ENCODE measurements at places on chromosomes 11 and 22.

DNA sequence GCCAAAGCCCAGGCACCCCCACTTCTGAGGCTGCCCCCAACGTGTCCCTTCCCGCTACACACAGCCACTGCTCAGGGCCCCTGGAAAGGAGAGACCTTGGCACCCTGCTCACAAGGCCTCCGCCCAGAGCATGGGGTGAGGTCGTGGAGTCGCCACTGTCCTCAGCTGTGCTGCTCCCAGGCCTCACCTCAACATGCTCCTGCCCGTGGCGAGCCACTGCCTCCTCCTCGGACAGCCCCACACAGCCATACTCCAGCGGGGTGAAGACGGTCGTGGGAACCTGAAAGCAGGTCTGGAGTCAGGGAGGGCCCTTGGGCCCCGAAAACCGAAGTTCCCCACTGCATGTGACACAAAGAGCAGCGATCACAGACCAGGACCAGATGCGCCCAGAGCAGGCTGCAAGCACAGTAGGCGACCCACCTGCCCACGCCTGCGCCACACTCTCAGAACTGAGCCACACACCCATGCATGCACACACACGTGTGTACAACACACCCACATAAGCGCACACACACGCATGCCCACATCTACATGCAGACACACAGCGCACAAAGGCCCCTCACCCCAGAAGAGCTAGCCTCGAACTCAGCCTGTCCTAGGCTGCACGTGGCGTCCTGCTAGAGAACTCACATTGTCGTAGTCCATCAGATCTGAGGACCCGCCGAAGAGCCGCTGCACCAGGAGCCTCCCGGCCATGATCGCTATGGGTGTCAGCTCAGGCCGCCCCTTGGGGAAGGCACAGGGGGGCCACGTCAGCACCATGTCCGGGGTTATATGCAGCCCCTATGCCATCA lies 25.5 kb upstream of the GNB1L start:
- no peak for DNase-seq

DNA sequence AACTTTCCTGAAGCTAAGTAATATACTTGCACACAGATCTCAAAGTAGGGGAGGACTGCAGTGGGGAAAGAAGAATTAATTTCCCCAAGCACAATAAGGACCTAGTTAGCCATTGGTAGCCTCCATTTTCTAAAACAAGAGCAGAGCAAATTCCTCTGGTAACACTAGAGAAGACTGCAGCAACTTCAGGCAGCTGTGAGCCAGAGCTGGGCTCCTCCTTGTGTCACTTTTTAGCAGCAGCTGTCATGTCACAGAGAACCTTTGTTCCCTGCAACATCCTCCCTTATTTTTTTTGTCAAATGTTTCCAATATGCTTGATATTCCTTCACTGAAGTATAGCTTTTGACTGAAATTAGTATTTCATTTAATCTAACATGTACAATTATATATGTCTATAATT lies 54.4 kb downstream of the RRAS2 start:
- DNase-seq = no peak

DNA sequence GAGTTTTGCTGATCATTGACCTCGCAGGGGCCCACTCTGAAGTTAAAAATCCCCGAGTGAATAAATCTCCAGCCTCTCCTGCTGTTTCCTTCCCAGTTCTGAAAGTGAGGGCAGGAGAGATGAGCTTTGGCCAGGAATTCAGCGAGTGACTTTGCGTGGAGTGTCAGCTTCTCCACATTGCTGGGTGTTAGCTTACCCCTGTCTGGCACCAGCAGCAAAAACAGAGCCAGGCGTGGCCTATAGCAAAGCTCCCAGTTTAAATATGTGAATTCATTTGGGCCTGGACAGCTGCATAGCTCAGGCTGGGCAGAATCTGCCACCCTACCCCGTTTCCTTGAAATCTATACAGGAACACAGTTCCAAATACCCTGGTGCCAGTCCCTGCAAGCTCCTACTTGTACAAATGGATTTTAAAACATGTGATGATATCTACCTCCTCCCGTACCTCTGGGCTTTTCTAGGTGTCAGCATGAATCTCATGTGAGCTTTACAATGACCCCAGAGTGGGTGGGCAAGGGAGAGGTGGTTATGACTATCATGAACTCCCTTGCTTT lies 25.6 kb downstream of the TIMP3 start:
- DNase-seq = no peak

DNA sequence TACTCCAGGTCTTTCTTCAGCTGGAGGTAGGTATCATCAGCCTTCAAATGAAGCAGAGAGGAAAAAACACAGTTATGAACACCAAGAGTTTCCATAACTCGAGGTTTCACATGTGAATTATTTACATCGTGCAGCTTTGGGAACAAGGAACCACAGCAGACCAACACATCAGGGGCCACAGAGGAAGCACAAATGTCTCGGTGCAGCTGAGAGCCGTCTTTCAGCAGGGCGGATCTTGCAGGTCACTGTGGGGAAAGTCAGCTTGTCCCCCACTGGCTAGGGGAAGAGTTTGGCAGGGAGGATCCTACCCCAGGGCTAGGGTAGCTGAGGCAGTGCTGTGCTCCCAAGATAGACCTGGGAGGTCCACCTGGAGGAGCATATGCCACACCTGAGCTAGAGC lies 74.7 kb downstream of the C11orf58 start:
- no peak for DNase-seq

DNA sequence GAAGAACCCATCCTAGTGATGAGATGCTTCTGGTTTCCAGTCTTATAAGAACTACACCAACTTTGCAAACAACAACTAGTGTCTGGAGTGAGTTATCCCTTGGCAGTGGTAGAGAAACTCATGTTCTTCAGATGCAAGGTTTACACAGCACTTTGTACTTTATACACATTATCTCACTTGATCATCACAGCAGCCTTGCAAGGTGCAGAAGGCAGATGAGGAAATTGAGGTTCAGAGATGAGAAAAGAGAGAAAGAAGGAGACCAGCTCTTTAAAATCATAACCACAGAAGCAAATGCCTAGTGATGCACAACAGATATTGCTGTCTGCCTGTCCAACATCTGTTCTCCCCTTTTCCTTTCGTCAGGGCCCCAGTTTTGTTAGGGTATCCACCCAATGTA lies 16.7 kb upstream of the CD44 start:
- peak; percentile 17 for DNase-seq

DNA sequence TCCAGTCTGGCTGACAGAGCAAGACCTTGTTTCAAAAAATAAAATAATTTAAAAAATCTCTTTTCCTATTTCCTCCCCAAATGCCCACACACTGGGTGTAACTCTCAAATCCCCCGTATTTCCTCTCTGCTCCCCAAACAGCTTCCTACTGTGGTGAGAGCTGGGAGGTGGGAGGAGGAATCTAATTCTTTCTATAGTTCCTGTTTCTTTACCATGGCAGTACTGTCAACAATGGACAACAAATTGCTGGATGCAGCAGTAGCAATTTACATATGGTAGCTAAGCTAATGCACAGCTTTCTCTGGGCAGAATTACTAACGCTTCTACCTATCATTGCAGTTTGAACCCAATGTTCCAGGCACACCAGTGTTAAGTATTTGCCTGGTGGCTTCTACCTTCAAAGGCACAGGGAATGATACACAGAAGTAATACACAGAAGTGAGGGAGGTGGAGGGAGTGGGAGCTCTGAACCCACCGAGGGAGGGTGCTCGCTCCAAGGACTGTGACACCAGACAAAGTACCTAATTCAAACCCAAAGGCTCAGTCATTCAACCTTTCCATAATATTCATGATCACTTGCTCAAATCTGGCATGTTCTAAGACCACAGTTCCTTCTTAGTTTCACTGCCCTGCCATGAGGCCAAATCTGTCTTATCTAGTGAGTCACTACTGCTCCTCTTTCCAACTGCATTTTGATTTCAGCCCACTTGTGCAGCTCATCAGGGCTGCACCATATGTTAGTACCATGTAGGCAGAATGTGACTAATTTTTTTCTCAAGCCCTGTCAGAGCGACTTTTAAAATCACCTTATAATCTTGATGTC lies 37.9 kb downstream of the CELF1 start:
- DNase-seq = peak; percentile 85

- no peak for DNase-seq
Measured at GRCh38 chr11:96122601-96123074, 198.7 kb upstream of the MTMR2 start.
